Thymus (tissue), 14 donors: ENCODE measurements at places on chromosomes 3 and 15. TPM values are rescaled to one million over a fixed set of nuclear protein-coding genes. Genes with fewer than 3 reads are reported as not detected.

GRCh38 chr15:38130740-38131498, 121.7 kb upstream of the SPRED1 start:
- no peak for DNase-seq
- H3K27ac ChIP-seq: no peak overlapping the region
- no peaks in the 10 kb centered on the region for H3K4me1 ChIP-seq
- no peaks in the 10 kb centered on the region for H3K27me3 ChIP-seq

DNA sequence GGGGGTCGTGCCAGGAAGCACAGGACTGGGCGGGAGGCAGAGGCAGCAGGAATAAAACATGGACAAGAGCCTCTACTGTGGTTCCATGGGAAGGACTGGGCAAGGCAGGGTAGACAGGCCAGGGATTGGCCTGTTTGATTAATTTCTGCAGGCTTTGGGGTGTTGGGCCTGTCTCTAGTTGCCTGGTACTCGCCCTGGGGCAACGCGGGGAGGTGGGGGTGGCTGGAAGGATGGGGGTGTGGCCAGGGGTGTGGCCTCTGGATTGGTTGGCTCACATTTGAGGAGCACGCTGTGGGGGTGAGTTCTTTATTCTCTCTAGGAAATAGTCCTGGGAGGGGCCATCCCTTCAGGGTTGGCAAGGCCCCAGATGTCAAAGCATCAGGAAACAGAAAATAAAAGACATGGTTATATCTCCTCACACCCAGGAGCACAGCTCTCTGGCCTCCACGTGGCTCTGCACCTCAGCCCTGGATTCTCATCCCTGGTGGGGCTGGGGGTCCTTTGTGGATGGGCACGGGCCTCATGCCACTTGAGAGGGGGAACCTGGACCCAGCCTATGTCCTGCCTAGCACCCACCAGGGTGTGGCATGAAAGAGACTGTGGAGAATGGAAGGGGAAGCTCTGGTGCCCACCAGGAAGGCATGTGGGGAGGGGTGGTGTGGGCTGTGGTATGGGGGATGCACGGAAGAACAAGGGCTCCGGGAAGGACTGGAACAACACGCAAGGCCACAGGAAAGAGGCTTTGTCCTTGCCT, 223.0 kb upstream of the LYSMD4 start:
- DNase-seq: no peak
- no peak overlapping the region for H3K4me3 ChIP-seq
- no peaks in the 10 kb centered on the region for H3K27me3 ChIP-seq
- no peaks in the 10 kb centered on the region for H3K4me1 ChIP-seq
- no peaks in the 10 kb centered on the region for H3K36me3 ChIP-seq
- no peak overlapping the region for H3K27ac ChIP-seq

- H3K27ac ChIP-seq: no peak overlapping the region
- H3K4me3 ChIP-seq: no peak overlapping the region
- no peaks in the 10 kb centered on the region for H3K27me3 ChIP-seq
- no peak for DNase-seq
- no peaks in the 10 kb centered on the region for H3K4me1 ChIP-seq
- no peaks in the 10 kb centered on the region for H3K36me3 ChIP-seq
Observed at GRCh38 chr3:107402214-107402613, 25.0 kb downstream of the CCDC54 start.

- DNase-seq: no peak
- no peak overlapping the region for H3K27ac ChIP-seq
- H3K4me1 ChIP-seq: peaks cover 6% of the 10 kb centered on the region
- H3K27me3 ChIP-seq: no peaks in the 10 kb centered on the region
- H3K36me3 ChIP-seq: no peaks in the 10 kb centered on the region
- no peak overlapping the region for H3K4me3 ChIP-seq
Observed at GRCh38 chr15:93359425-93360131, 270.6 kb upstream of the RGMA start.

The RAB6B gene
- 0.24 TPM for total RNA-seq

DNA sequence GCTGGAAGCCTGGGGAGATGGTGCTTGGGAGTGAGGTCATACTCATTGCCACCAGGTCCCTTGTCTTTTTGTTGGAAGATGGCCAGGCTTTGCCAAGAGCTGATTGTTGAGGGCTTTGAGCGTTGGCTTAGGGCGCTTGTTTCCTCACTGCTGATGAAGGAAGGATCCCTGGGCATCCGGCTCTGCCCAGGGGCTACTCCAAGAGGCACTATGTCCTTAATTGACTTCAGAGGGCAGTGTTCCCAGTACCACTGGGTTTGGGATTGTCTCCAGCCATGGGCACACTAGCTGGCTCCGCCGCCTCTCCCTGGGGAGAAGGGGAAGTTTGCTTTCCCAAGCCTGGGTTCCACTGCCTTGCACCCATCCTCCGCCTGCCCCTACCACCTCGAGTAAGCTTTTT, 57.2 kb upstream of the RGMA start:
- H3K4me3 ChIP-seq: no peak overlapping the region
- no peak for DNase-seq
- H3K27me3 ChIP-seq: no peaks in the 10 kb centered on the region
- no peaks in the 10 kb centered on the region for H3K36me3 ChIP-seq

DNA sequence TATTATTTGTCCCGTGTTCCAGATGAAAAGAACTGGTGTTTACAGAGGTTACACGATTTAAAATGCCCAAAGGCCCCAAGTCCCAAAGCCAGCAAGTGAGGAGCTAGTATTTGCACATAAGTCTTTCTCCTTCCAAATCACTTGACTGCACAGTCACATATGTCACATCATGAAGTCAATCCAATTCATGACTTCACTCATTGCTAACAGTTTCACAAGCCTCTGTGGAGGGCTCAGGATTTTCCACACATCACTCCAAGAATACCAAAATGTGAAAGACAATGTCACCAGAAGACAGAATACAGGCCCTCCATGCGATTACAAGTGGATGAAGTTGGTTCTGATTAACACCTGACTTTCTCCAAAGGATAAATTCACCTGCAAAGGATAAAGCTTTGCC, 283.1 kb upstream of the UBE2E2 start:
- no peak overlapping the region for H3K4me3 ChIP-seq
- no peak for DNase-seq

DNA sequence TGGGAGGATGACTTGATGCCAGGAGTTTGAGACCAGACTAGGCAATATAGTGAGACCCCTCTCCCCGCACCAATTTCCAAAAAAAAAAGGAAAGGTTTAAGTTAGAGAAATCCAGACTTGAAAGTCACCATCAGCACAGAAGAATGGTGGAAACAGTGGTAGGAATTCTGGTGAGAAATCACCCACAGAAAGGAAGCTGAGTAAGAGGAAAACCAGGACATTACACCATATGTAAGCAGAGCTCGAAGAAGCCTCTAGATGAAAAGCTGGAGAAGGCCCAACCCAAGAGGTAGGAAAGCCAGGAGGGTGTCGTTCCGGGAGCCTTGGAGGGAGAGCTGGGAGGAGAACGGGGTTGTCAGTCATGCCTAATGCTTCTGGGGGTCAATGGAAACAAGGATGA, 40.5 kb downstream of the RASGRP1 start:
- no peak overlapping the region for H3K27ac ChIP-seq
- H3K4me1 ChIP-seq: no peaks in the 10 kb centered on the region
- no peaks in the 10 kb centered on the region for H3K27me3 ChIP-seq

The ITPKA gene
- total RNA-seq: 0.24 TPM

DNA sequence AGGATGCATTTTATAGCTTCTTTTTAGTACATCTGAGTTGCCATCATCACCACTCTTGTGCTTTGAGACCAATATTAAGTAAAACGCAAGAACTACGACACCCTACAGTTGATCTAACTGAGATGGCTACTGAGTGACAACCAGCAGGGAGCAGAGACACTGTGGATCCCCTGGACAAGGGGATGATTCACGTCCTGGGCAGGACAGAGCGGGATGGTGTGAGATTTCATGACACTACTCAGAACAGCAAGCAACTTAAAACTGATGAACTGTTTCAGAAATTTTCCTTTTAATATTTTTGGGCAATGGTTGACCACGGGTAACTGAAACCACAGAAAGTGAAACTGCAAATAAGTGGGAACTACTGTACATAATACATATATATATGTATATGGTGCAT, 299.2 kb downstream of the ADAMTS17 start:
- no peak overlapping the region for H3K27ac ChIP-seq
- H3K27me3 ChIP-seq: no peaks in the 10 kb centered on the region
- DNase-seq: no peak
- no peak overlapping the region for H3K4me3 ChIP-seq
- no peaks in the 10 kb centered on the region for H3K4me1 ChIP-seq

- peaks cover 81% of the 10 kb centered on the region for H3K27me3 ChIP-seq
- H3K4me1 ChIP-seq: peaks cover 9% of the 10 kb centered on the region
- no peak within 1 kb of the TSS for H3K27ac ChIP-seq
- no peak for DNase-seq
Observed at GRCh38 chr15:64775551-64776401, at the start of gene RBPMS2. Gene RBPMS2 (minus strand): TSS chr15:64775589. CDS start chr15:64775319, 270 bp downstream.

- DNase-seq: no peak
- H3K36me3 ChIP-seq: no peaks in the 10 kb centered on the region
- H3K27me3 ChIP-seq: no peaks in the 10 kb centered on the region
- no peak overlapping the region for H3K4me3 ChIP-seq
Observed at GRCh38 chr3:34237946-34238345, 439.5 kb downstream of the PDCD6IP start.

The CHP1 gene
- 21.6 TPM for total RNA-seq

The ST3GAL6 gene
- 16.8 TPM for total RNA-seq

GRCh38 chr15:73119478-73119877, 67.2 kb downstream of the NEO1 start:
- H3K4me3 ChIP-seq: no peak overlapping the region
- no peak overlapping the region for H3K27ac ChIP-seq
- H3K27me3 ChIP-seq: no peaks in the 10 kb centered on the region
- H3K4me1 ChIP-seq: no peaks in the 10 kb centered on the region

- no peaks in the 10 kb centered on the region for H3K36me3 ChIP-seq
- no peaks in the 10 kb centered on the region for H3K27me3 ChIP-seq
- DNase-seq: no peak
Observed at GRCh38 chr3:32146746-32147211, 40.4 kb downstream of the GPD1L start.

DNA sequence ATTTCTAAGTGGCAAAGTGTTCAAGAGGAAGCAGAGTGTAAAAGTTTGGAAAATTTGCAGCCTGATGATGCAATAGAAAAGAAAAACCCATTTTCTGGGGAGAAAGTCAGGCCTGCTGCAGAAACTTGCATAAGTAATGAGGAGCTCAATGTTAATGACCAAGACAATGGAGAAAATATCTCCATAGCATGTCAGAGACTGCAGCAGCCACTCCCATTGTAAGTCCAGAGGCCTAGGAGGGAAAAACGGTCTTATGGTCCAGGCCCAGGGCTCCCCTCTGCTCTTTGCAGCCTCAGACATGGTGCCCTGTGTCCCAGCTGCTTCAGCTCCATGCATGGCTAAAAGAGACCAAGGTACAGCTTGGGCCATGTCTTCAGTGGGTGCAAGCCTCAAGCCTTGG, 96.6 kb upstream of the GMNC start:
- no peak overlapping the region for H3K27ac ChIP-seq
- H3K36me3 ChIP-seq: no peaks in the 10 kb centered on the region
- no peaks in the 10 kb centered on the region for H3K27me3 ChIP-seq
- no peak overlapping the region for H3K4me3 ChIP-seq

GRCh38 chr3:8103954-8104353, 397.7 kb upstream of the LMCD1 start:
- no peak for DNase-seq
- H3K27me3 ChIP-seq: no peaks in the 10 kb centered on the region
- no peaks in the 10 kb centered on the region for H3K4me1 ChIP-seq
- H3K27ac ChIP-seq: no peak overlapping the region
- no peak overlapping the region for H3K4me3 ChIP-seq
